ENCODE measurements at places on chromosomes 3 and 15.

- DNase-seq, result no peak
Observed at GRCh38 chr15:36265422-36265821, 314.0 kb upstream of the CDIN1 start.

GRCh38 chr3:12170207-12170606, 11.5 kb upstream of the TIMP4 start:
- DNase-seq, result no peak

DNA sequence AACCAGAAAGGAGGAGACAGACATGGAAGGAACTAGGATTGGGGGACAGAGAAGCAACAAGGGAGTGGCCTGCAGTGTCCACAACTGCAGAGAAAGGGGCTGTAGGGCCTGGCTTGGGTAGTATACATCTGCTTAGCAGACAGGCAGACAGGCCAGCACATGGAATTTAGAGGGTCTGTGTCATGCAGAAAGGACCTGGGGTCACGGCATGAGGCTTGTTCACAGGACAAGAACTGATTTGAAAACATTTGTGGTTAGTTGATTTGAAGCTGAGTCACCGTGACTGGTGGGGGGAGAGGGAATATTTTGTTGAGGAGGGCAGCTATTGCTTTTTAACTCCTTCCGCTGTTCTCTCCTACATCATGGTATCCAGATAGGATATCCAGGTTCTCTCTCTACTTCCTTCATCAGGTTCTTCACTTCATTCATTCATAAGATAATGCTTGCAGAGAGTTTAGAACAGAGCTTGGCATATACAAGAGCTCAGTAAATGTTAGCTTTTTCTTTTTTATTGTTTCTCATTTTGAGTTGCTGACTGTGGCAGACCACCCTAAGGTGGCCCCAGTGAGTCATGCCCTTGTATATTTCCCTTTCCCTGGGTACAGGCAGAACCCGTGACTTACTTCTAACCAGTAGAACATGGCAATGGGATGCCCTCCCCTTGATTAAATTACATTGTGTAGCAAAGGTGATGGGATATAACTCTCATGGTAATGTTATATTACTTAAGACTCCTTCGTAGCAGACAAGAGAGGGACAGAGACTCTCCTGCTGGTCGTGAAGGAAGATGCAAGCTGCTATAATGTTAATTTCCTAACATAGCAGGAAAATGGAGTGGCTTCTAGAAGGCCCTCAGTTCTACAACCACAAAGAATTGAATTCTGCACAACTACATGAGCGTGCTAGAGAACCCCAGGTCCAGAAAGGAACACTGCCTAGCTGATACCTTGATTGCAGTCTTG, 95.0 kb upstream of the NMNAT3 start:
- DNase-seq, result no peak

- DNase-seq, result no peak
Observed at GRCh38 chr3:107574650-107575049, 51.9 kb downstream of the BBX start.

GRCh38 chr3:55718074-55718473, 231.0 kb upstream of the WNT5A start:
- DNase-seq, result no peak

DNA sequence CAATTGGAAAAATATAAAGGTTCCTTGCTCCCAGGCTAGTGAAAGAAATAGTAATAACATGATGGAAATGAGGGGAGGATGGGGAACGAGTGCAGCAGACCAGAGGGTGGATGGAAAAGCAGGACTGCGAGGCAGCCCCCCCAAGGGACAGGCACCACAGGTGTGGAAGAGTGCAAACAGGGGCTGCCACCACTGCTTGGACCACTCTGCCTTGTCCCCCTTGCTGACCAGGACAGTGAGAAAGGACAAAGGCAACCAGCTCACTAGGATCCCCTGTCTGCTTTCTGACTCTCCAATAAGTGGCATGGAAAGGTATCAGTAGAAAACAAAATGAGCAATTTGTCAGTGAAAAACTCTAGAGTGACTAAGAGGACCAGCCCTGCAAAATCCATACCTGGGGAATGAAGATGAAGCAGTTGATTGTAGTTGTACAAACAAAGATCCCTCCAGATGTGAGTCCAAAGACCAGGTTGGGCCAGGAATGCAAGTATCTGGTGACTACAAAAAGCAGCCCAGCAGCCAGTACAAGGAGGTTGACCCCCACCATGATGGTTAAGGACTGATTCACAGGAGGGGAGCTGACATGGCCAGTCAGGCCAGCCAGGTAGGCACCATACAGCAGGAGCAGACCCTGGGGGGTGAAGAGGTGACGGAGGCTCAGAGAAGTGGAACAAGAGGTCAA, 86.6 kb upstream of the GSK3B start:
- DNase-seq, result no peak

- no peak for DNase-seq
Observed at GRCh38 chr3:168165390-168166269, 69.9 kb upstream of the GOLIM4 start.

- no peak for DNase-seq
Observed at GRCh38 chr3:90007778-90008499, 900.5 kb downstream of the EPHA3 start.

GRCh38 chr15:45285413-45285812, 33.4 kb downstream of the SLC28A2 start:
- DNase-seq, result no peak

DNA sequence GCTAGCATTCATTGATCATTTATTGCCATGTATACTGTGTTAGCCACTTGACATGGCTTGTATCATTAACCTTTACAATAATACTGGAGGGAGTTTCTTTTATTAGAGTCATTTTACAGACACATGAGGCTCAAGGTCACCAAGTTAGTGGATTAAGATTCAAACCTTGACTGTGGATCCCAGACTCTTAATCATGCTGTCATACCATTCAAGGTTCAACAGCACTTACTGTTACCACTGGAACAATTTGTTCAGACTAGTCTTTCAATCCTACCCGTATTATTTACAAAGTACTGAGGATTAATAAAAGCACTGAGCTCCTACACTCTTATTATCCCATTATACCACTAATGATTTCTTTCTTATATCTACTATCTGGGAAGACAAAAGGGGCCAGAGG, 1.2 kb downstream of the COX17 start:
- DNase-seq, result no peak

DNA sequence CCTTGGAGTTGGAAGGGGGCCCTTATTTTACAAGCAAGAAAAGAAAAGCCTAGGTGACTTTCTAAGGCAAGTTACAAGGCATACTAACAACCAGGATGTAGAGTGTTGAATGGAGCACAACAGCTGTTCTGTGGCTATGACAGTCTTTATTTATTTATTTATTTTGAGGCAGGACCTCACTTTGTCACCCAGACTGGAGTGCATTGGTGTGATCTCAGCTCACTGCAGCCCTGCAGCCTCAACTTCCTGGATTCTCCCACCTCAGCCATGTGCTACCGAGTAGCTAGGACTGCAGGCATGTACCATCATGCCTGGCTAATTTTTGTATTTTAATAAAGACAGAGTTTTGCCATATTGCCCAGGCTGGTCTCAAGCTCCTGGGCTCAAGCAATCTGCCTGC, 973.4 kb downstream of the ROBO1 start:
- DNase-seq, result no peak

GRCh38 chr3:27324686-27325085, 44.5 kb downstream of the NEK10 start:
- no peak for DNase-seq

GRCh38 chr3:172376881-172377280, 71.4 kb downstream of the GHSR start:
- DNase-seq, result no peak

- peak; percentile 29 for DNase-seq
Observed at GRCh38 chr3:177357352-177358090, 160.2 kb upstream of the TBL1XR1 start.

DNA sequence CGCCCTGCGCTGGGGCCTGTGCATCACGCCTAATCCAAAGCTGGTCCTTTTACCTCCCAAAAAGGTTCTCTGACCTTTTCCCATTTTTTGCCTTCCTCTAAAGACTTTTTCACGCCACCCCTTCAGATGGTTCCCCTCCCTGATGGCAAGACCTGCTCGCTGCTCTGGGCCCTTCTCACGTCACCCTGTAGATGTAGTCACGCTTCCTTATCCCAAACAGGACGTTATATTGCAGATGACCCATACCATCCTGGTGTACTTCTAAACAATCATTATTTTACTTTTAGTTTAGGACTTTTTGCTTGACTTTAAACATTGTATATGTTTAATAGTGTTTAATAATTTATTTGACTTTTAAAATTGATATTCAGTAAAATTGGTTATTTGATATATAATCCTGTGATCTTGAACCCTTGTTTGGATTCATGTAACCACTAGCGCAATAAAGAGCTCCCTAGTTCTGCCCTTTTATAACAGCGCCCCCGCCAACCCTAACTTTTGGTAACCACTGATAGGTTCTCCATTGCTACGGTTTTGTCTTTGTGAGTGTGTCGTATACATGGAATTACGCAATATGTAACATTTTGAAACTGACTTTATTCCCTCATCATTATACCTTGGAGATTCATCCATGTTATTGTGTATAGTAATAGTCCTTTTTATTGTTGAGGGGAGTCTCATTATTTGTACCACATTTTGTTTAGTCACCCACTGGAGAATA, 159.0 kb upstream of the CHRNA7 start:
- no peak for DNase-seq

- no peak for DNase-seq
Observed at GRCh38 chr3:101677436-101678286, 729 bp upstream of the ZBTB11 start.

GRCh38 chr15:80780416-80781221, 1.4 kb downstream of the CEMIP start:
- DNase-seq, result peak; percentile 51

GRCh38 chr3:151964743-151965142, 91.3 kb downstream of the SUCNR1 start:
- no peak for DNase-seq

DNA sequence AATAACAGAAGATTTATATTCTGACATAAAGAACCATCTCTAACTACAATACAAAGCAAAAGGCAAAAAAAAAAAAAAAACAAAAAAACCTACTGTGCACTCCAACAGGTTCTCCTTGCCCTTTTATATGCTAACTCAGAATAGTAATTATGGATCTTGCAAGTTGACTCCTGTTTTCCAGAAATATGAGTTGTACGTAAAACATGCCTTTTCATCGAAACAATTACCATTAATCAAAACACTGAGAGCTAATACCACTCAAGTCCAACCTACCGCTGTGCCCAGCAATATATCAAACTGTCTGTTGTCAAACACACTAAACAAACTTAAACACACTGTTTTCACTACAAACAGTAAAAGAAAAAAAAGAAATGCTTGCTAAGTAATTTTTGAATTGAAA, 389.8 kb downstream of the TBC1D5 start:
- DNase-seq, result no peak

GRCh38 chr3:60919296-60919695, 332.0 kb downstream of the FHIT start:
- DNase-seq, result no peak

DNA sequence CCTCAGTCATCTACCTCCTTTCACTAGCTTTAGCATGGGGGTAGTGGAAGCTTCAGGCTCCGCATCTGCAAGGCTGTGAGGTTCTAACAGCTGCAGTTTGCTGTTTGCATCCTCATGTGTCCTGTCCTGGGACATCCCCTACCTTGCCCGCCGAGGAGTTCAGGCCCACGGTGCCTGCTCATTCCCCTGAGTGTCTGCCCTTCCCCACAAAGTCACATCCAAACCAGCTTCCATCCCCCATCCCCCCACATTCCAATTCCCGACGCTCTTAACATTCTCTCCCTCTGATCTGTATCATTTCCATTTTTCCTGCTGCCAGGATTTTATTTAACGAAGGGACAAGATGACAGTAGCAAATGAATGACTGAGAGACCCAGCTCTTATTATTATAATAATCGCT, 43.8 kb downstream of the HRH1 start:
- no peak for DNase-seq

- no peak for DNase-seq
Observed at GRCh38 chr15:87154761-87155160, 1075.1 kb downstream of the AGBL1 start.

DNA sequence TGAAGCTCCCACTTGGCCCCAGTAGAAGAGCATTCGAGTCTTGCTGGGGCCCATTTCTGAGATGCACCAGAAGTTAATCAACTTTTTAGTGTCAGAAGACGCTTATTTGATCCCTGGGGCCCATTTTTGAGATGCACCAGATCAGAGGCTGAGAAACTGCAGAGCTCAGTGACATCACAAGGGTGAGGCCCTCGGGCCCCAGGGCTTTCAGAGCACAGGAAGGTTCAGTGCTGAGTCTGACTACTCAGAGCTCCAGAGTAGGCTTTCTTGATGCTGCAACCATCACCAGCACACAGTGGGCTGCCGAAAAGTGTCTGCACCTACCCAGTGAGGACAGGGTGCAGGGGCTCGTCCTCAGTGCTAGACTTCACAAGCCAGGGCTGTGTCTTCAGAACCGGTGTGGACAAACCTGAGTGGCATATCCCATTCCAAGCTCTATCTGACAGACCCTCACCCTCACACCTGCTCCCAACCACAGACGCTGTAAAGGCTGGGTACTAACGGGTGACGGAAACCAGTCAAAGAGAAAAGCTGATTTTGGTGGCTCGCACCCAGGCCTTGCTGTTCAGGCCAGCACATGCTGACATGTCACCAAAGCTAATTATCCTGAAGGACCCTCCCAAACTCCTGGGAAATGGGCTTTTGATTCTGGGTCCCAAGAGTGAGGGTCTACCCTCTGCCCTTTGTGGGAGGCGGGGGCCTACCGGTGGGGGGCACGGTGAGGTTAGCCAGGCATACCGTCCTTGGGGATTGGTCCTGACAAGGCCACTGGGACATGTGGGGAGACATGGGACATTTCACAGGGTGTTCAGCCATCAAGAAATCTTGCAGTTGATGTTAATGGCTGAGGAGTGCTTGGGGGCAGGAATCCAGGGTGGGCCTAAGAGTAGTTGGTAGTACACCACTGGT, 83.0 kb downstream of the PDCD6IP start:
- no peak for DNase-seq

DNA sequence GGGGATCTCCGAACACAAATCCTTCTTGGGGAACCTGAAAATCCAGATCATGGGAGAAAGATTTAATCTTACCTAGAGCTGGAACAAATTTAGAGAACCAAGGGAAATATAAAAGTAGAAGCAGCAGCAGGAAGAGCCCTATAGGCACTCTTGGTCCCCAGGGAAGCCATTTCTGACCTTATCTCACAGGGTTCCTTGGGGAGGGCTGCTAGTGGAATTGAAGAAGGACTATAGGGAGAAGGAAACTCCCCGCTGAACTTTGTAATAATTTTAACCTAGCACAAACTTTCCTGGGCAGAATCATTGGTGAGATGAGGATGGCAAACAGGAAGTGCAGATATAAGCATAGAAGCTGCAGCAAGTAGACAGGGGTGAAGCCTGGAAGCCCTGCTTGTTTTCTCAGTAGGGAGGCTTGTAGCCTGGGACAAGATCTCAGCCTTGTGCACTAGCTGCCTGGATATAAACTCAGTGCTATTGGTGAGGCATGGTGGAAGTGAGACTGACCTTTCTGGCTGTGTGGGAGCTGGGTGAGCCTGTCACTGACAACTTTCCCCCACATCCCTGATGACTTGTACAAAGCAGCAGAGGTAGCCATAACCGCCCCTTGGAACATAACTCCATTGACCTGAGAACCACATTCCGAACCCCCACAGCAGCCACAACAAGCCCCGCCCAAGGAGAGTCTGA, 343.0 kb upstream of the TGFBR2 start:
- DNase-seq, result no peak

Data from 8988T (cell line).